Upper lobe of left lung (tissue), 6 donors: ENCODE measurements at places on chromosomes 6 and 20.

DNA sequence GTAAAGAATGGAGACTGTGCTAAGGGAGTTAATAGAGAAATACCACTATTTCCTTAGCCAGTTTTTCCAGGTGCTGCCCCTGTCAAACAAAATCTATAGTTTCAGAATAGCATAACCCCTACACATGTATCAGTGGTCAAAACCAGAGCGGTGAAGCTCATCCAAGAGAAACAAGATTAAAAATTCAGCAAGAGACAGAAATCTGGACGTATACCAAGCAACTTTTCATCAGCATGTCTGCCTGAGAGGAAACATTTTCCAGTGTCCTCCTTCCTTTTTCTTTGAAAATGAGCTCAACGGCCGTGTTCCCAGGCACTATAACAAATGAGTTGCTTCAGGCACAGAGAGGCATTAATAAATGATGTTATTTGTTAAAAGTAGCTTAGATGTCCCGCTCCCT is 416.5 kb downstream of the BCKDHB start:
- DNase-seq = no peak

DNA sequence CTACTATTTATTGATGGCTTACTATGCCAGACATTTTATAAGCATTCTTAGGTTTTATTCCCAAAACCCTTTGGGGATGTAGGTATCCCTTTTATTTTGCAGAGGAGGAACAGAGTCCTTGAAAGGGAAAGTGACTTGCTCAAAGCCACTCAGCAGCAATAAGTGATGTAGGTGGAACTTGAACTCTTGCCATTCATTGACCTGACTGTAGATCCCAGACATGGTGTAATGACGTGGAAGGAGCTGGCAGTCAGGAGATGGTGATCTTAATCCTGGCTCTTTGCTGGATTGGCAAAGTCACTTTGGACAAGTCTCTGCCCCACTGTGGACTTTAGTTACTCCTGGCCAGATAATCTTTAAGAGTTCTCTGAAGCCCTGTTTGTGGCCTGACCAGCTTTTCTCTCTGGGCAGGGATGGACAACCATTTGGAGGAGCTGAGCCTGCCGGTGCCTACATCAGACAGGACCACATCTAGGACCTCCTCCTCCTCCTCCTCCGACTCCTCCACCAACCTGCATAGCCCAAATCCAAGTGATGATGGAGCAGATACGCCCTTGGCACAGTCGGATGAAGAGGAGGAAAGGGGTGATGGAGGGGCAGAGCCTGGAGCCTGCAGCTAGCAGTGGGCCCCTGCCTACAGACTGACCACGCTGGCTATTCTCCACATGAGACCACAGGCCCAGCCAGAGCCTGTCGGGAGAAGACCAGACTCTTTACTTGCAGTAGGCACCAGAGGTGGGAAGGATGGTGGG is 1.6 kb downstream of the DBNDD2 start:
- no peak for DNase-seq

GRCh38 chr6:43170417-43170930 is 595 bp upstream of the SRF start:
- DNase-seq = no peak

DNA sequence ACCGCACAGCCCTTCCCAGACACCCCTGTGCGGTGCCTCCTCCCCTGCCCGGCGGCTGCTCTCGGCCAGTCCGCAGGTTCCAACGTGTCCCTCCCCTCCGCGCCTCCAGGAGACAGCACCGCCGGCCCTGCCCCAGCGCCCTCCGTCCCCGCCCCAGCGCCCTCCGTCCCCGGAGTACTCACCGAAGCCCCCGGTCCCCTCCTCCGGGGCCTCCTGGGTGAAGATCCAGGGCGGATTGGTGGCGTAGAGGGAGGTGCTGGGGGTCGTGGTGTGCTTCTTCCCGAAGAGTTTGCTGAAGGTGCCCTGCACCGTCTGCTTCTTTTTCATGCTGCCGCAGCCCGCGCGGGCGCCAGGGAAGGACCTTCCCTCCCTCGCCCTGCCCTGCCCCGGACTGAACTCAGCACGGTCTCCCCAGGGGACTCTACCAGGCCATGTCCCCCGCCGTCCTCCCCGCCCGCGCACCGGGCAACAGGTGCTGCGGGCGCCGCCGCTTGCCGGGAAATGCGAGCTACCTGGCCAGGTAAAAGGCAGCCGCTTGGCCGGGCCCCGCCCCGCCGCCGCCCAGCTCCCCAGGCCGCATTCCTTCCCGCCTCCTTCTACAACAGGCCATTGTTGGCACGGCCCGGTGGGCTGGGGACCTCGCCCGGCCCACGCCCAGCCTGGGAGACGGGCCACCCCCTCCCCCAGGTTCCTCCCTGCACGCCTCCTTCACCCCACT is at the start of gene C6orf132:
TSS of gene C6orf132 (minus strand) at position 503 of the 718 bp plus-strand sequence. CDS start at position 327, 176 bp downstream.
- peak; percentile 94 for DNase-seq

DNA sequence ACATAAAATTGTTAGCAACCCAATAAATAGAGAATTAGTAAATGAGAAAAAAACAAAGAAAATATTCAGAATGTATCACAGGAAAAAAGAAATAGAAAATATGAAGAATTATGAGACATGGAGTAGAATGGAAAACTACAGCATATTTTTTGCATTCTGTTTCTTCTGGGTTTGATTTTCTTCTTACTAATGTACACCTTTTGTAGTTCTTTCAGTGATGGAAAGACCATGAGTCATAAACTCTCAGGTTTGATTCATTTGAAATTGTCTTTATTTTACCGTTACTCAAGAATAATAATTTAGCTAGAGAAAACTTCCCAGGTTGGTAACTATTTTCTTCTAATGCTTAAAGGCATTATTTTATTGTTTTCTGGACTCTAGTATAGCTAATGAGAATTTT is 90.3 kb upstream of the TMEM170B start:
- DNase-seq = no peak

GRCh38 chr20:5524896-5525295 is 208.1 kb upstream of the PROKR2 start:
- DNase-seq = no peak

- no peak for DNase-seq
These were observed 252.9 kb upstream of the KCNG1 start for GRCh38 chr20:51275826-51276225.

DNA sequence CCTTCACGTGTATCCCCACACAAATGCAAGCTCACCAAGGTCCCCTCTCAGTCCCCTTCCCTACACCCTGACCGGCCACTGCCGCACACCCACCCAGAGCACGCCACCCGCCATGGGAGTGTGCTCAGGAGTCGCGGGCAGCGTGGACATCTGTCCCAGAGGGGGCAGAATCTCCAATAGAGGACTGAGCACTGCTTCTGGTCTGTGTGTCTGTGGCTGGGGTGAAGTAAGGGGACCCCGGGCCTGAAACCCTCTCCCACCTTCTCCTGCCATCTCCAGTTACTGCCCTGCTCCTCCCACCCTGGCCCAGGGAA is 8.3 kb downstream of the MYL9 start:
- DNase-seq = no peak

DNA sequence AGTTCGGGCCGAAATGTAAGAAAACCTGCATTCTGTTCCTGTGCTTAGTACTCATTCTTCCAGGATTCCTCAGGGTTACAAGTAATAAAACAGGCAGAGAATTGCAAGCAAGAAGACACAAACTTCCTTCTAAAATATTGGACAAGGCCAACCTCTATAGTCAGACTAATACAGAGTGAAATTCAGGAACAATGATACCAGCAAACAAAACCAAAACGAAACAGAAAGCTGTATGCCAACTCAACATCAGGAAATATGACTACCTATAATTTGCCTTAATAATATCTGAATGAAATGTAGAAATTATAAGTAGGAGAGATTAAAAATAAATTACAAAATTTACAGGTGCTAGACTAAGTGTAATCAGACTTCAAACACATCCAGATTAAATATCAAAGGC is 238.8 kb downstream of the HIVEP2 start:
- no peak for DNase-seq

- DNase-seq = no peak
These were observed 19.6 kb upstream of the KIF25 start for GRCh38 chr6:167977717-167978467.

DNA sequence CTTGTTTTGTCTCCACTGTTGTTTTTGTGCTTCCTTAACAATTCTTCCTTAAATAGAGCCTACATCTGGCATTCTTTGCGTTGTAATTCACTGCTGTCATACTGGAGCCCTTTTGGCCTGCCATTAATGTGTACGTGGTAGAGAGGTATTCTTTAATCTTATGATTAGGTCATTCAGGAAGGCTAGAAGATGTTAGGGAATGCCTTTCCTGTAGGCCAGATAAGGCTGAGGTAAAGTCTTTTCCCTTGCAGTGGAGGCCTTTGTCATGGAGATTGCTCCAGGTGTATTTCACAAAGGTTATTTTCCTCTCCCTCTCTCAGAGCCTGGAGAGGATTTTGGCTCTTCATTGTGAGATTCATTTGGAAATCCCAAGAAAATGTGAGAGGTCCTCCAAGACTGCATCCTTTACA is 146.9 kb downstream of the FUT9 start:
- DNase-seq = no peak

DNA sequence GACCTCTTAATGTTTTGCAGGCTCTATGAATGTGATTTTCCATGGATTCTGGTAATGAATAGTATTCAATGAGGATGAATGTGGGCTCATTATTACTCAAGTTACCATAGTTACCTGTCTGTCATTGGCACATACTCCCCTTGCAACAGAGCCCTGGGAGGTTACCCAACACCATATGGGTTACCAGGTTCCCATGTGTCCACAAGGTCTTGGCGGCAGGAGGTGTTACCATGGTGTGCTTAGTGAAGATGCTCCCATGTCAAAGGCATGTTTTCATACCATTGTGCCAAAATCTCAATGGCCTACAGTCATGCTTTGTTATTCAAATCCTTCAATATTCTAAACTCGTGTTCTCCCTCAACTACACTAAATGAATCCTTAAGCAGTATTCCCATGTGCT is 232.5 kb downstream of the HDGFL1 start:
- no peak for DNase-seq

DNA sequence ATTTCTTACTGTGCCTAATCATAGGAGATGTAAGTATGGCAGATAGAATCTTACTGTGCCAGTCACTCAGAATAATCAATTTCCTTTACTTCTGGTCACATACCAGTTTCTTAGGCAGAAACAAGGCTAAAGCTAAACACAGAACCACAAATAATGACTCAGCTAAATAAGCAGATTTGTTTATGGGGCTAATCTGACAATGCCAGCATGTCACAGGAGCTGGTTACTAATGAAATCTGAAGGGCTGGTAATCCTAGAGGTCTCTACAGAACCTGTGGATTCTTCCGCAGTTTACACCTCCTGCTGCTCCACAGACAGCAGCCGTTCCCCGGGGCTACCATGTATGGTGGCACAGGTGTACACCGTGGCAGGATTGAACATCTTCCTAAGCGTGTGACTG is 80.8 kb downstream of the LYRM4 start:
- DNase-seq = no peak

GRCh38 chr6:128641703-128642102 is 121.3 kb upstream of the PTPRK start:
- DNase-seq = no peak
